ENCODE measurements at places on chromosomes 1 and 21.

DNA sequence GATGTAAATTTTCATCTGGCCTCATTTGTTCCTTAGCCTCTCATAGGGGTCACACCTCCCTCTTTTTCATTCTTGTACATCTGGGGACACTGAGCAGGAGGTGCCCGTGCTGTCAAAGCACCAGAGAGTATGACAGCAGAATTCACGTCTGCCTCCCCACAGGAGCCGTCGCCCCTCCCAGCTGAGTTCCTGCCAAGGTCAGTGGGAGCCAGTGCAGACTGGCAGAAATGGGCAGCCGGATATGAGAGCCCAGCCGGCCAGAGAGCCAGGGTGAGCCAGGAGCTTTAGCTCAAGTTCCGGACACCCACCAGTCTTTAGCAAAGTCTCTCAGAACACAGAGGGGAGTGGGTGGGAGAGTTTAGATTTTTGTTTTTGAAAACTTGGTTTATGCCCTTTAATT is 21.9 kb downstream of the GPR137B start:
- DNase-seq = no peak

- DNase-seq = no peak
Measured at GRCh38 chr1:59305188-59305587, 8.3 kb downstream of the FGGY start.

DNA sequence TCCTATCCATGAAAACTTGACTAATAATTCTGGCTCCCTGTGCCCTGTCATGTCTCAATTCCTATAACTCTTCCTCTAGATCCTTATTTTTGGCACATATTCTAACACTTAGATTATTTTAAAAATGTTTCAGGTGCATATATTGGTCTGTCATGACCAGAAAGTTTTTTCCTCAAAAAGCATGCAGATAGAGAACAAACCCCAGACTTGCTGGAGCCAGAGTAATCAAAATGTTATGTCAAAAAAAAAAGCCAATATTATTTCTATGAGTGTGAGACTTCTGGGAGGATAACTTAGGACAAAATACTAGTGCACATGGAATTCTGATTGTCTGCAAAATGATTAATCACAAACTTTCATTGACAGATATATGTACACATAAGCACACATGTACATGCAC is 135.1 kb upstream of the MROH9 start:
- no peak for DNase-seq

- DNase-seq = no peak
Measured at GRCh38 chr1:95353194-95353593, 119.2 kb downstream of the RWDD3 start.

DNA sequence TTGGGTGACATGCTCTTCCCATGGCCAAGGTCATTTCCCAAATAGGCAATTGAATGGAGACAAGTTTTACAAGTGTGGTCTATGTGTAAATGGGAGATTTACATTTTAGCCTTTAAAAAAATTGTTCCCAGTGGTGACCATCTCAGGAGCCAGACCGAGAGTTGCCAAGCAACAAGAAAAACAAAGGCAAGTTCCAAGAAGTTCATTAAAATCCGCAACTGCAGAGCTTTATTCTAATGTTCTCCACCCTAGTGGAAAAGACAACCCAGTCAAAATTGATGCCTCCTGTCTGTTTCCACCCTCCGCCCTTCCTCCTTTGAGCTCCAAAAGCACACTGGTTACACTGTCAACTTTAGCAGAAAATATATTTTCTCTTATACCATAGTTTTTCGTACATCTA is 33.2 kb upstream of the CD55 start:
- no peak for DNase-seq

DNA sequence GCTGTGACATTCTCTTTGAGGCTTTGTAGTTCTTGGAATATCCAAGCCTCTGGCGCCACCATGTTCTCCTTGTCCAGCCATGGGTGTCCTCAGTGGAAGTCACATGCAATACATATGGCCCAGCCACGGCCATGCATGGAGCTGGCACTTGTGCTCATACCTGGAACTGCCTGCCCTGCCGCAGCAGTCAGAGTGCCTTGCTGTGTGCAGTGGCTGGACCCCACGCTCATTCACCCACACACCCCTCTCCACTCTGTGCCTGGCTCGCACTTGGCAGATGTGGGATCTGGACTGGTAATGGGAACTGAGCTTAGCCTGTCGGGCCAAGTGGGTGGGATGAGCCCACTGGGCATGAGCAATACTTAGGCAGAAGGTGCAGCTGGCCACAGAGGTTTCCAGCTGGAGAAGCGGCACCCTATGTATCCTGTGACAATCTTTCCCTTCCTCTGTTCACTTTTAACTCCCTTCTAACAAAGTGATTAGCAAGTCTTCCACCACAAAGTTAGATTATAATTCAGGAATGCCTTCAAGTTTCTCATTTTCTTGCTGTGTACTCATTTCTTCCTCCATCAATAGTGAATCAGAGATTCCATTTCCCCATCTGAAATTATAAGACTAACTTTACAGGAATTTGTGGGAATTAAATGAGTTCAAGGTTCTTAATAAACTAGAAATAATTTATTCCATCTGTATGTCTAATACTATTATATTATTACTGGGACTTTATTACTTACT is 351.6 kb upstream of the NCAM2 start:
- DNase-seq = no peak

- DNase-seq = peak; percentile 91
Measured at GRCh38 chr1:56074007-56074651, 505.2 kb downstream of the PLPP3 start.

DNA sequence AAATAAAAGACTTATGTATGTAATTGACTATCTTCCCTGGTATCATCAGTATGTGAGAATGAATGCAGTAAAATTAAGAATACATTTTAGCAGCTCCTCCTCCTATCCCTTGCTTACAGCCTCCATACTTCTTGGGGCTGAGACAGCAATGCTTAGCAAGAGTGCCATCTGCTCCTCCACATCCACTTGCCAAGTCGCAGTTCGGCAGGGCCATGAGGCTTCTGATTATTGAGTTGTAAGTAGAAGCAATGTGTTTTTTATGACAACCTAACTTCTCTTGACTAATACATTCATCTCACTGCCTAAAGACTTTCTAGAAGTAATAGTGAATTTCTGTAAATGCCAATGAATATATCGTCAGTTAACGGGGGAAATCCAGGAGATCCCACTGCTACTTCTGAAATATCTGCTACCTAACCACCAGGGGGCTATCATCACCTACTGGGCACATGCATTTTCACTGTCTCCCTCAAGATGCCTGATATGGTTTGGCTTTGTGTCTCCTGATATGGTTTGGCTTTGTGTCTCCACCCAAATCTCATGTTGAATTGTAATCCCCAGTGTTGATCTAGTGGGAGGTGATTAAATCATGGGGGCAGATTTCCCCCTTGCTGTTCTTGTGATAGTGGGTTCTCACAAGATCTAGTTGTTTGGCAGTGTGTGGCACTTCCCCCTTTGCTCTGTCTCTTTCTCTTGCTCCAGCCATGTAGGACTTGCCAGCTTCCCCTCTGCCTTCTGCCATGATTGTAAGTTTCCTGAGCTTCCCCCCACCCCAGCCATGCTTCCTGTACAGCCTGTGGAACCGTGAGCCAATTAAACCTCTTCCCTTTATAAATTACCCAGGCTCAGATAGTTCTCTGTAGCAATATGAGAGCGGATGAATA is 59.6 kb downstream of the EXTL2 start:
- DNase-seq = no peak

- no peak for DNase-seq
Measured at GRCh38 chr1:150160964-150161621, 11.4 kb downstream of the PLEKHO1 start.

DNA sequence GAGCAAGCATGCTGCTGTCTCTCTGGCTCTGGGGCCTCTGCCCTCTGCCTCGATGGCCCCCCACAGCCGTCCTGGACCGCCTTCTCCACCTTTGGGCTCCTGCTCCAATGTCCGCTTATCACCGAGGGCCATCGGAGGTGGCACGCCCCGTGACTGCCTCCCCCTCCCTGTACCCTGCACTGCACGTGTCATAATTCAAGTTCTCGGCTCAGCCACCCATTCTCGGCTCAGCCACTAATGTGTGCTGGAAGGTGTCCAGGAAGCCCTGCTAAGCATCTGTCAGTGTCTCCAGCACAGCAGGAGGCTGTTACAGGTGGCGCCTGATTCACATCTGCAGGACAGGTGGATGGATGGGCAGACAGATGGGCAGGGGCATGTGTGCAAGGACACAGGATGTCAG is 45.5 kb downstream of the TP73 start:
- no peak for DNase-seq

DNA sequence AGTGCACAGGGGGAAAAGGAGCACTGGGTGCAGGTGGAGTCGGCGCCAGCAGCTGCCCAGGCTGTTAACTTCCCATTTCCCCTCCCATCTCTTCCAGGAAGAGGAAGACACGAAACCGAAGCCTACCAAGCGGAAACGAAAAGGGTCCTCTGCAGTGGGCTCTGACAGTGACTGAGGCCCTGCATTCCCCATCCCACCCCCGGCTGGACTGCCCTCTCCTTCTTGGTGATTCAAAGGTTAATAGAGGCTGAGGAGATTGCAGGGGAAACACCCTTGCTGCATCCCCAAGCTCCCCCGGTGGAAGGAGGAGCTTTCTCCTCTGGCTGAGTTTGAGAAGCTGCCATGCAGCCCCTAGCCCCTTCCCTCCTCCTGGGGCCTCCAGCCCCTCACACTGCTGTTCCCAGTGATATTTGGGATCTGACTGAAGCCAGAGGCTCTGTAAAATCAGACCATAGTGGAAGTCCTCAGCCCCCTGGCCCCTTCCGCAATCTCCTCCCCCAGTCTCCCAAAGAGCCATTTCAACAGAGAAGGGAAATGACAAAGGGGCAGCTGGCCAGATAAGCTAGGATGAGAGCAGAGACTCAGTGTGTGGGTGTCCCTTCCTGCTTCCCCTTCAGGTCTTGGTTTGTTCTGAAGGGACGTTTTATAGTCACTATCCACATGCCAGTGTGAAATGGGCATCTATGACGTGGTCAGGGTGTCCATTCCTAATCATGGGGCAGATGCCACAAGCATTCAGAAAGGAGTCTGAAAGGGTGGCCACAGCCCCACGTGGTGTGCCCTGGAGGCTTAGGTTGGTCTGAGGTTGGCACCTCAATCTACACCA is 1.9 kb upstream of the SLC27A3 start:
- DNase-seq = no peak

GRCh38 chr21:41655259-41655658 is 111.6 kb downstream of the RIPK4 start:
- no peak for DNase-seq

DNA sequence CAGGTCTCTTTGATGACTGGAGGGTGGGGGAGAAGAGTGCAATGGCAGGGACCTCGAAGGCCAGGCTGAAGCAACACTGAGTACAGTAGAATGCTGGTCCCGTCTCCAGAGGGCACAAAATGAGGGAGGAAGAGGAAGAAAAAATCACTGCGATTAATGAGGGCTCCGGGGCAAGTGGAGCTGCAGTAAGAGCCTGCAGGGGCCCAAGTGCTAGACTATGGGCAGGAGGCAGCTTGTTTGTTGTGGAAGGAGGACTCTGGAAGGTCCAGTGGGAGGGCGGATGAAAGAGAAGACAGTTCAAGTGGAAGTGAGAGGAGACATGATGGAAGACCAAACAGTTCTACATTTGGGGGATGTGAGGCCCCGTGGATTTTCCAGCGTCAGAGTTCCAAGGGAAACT is 17.4 kb downstream of the TMCC2 start:
- DNase-seq = no peak

GRCh38 chr1:155574077-155574476 is 11.5 kb upstream of the ASH1L start:
- no peak for DNase-seq

- no peak for DNase-seq
Measured at GRCh38 chr1:218683242-218683641, 338.1 kb downstream of the TGFB2 start.

GRCh38 chr1:13664451-13664850 is 35.5 kb upstream of the PRDM2 start:
- DNase-seq = no peak

GRCh38 chr21:22925032-22925431 is 1926.8 kb downstream of the NCAM2 start:
- no peak for DNase-seq

DNA sequence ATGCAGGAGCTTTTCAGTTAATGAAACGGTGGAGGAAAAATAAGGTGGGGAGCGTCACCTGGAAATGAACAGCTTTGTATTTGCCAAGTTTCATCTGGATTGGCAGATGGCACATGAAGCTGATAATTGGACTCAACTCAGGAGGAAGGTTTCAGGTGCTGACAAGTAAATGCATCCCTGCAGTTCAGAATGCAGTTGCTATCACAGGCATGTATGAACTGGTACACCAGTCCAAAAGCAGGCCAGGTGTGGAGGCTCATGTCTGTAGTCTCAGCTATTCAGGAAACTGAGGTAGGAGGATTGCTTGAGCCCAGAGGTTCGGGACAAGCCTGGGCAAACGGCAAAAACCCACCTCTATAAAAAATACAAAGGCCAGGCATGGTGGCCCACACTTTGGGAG is 15.5 kb downstream of the DEGS1 start:
- no peak for DNase-seq

DNA sequence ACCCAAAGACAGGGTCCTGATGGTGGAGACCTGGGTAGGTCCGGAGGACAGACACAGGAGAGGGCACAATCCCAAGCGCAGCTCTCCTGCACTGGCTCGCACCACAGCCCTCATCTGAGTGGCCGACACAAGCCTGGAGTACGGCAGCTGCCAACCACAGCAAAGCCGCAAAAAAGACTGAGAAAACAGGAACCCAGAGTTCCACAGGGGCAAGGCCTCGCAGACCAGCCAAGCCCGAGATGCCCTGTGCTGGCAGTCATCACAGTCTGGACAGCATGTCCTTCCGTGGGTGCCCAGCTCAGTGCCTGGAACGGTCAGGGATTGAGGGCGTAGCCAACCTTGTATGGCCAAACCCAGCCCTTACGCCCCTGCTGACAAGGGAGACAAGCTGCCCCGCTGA is 11.4 kb downstream of the ZBTB48 start:
- no peak for DNase-seq

- no peak for DNase-seq
Measured at GRCh38 chr1:82897549-82897948, 1096.8 kb downstream of the ADGRL2 start.

- no peak for DNase-seq
Measured at GRCh38 chr1:91621907-91622306, 121.3 kb downstream of the CDC7 start.

DNA sequence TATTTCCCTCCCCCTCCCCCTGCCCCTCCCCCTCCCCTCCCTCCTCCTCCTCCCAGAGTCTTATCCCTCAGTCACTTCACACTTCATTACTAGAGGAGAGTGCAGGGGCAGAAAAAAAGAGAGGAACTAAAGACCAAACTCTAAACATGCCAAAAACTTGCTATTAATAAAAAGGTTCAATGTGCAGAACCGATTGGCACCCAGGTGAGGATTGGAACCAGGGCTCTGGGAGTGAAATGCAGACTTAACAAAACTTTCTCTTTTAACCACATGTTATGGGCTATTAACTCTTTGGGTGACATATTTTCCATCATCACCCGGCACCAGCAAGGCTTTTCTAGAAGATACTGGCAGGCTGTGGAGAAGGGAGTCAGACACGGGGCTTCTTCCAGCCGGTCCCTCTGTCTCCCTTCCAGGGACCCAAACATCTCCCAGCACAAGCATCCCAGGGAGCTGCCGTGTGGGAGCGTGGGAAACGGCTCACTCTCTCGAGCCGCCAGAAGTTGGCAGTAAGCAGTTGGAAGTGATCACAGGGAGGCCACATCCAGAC is 13.6 kb downstream of the NID1 start:
- no peak for DNase-seq

GRCh38 chr1:60990714-60991090 is 91.7 kb upstream of the NFIA start:
- DNase-seq = no peak
